NCI-H1694 treated with DMSO at 0.1 percent for 48 hours (cell line): ENCODE measurements at places on chromosomes 5 and 9.

DNA sequence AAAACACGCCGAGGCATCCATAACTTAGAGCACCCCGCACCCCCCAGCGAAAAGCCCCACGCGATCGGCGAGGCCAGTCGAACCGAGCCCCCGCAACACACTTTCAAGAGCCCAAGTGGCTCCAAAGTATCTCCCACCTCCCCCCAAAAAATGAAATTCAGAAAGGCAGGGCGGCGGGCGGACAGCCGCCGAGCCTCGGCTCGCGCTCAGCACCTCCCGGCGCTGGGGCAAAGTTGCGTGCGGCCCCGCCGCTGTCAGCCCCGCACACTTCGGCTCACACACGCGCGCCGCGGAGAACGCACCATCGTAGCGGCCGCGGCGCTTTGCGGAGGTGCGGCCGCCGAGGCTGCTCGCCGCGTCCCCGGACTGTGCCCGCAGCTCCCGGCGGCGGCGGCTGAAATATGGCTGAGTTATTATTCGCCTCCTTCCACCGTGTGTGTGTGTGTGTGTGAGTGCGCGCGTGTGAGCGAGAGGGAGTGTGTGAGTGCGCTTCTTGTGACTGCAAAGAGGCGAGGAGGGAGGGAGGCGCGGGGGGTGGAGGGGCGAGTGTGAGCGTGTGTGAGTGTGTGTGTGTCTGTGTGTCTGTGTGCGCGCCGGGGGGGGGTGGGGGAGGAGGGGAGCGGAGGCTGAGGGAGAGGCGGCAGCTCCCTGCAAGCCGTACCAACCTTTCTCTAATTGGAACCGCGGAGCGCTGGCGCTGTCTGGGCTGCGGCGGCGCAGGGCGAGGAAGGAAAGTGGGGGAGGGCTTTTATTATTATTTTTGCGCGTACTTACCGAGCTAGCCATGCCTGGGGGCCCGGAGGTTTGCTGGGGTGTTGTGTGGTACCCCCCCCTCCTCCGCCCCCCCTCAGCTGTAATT is 599 bp downstream of the MLLT3 start:
- peak; percentile 59 for DNase-seq

- DNase-seq, result no peak
Measured at GRCh38 chr9:134560654-134561053, 80.9 kb upstream of the COL5A1 start.

- no peak for DNase-seq
Measured at GRCh38 chr5:108113950-108114349, 267.9 kb downstream of the FBXL17 start.

DNA sequence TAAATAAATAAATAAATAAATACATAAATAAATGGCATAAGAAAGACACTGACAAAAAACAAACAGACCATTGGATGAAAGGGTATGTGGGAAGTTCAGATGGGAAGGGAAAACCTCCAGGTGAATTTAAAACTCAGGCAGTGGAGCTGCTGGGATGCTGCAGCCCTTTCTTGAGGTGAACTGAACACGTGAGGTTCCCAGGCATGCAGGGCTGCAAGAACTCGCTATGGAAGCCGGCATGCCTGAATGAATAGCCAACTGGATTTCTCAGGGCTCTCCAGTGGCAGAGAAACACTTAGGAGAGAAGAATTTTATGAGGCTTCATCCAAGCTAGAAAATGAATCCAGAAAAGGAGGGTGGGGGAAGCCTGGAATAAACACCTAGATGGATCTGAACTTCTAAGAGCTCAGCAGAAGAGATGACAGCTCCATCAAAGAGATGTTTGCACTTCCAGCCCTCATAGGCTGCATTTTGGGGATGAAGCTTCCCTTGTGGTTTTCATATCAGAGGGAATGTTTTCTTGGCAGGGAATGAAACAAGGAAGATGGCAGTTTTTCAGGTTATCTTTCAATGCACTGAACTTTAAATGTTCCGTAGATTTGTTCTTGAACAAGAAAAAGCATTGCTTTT is 224.2 kb upstream of the DAP start:
- no peak for DNase-seq

DNA sequence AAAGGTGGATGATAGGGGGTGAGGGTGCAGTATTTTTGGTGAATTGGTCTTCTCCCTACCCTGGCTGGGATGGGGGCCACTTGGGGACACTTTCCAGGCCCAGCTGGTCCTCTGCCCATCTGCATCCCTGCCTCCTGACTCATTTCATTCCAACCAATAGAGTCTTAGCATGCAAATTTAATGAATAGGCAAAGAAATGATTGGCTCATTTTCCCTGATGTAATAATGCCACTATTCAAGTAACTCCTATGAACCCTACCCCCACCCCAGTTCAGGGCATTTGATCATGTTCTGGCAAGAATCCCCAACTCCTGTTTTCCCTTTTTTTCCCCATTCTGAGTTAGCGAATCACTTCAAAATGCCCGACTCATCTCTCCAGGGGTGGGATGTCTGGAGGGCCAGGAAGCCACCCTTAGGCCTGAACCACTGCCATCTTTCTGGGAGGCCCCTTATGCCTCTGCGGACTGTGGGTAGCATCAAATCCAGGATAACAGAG is 56.7 kb downstream of the PCDH1 start:
- DNase-seq, result peak; percentile 72

DNA sequence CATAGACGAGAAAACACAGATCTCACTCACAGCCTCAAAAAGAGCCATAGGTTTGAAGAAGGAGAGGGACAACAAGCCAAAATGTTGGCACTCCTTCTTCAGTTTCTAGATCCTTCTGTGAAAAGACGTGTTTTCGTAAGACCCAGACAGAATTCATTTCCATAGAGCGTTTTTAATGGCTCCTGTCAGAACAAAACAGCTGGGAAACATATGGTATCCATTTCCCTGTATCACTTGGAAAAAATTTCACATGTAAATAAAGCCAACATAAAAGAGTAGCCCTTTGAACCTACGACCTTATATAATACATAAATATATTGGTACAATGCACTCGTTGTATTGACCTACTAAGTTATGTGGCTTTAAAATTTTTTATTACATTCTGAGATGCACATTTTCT is 108.1 kb downstream of the SNCAIP start:
- no peak for DNase-seq

DNA sequence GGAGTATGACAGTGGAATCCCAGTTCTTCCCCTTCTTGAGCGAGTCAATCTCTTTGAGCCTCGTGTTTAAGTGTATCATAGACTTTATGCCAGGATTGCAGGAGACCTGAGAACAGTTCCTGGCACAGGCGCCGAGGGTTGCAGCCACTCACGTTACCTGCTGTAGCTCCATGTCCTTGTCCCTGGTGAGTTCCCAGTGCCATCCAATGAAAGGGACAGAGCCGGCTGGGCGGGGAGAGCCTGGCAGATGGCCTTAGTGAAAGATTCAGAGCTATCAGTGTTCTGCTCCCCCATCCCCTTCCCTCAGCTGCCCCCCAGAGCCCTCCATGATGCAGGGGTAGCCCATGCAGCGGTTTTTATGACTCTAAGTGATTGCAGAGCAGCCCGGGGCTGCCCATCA is 554.0 kb downstream of the BNC2 start:
- no peak for DNase-seq
